ENCODE measurements at places on chromosomes 1 and 21.

GRCh38 chr1:173176246-173176645 is 30.9 kb downstream of the TNFSF4 start:
- DNase-seq: no peak

- no peak for DNase-seq
Measured at GRCh38 chr1:6774381-6774780, 10.9 kb upstream of the CAMTA1 start.

GRCh38 chr1:199995096-199995685 is 32.3 kb upstream of the NR5A2 start:
- DNase-seq: no peak

- no peak for DNase-seq
Measured at GRCh38 chr1:22490309-22490708, 38.7 kb downstream of the ZBTB40 start.

- no peak for DNase-seq
Measured at GRCh38 chr1:160748181-160748877, 9.3 kb downstream of the SLAMF7 start.

DNA sequence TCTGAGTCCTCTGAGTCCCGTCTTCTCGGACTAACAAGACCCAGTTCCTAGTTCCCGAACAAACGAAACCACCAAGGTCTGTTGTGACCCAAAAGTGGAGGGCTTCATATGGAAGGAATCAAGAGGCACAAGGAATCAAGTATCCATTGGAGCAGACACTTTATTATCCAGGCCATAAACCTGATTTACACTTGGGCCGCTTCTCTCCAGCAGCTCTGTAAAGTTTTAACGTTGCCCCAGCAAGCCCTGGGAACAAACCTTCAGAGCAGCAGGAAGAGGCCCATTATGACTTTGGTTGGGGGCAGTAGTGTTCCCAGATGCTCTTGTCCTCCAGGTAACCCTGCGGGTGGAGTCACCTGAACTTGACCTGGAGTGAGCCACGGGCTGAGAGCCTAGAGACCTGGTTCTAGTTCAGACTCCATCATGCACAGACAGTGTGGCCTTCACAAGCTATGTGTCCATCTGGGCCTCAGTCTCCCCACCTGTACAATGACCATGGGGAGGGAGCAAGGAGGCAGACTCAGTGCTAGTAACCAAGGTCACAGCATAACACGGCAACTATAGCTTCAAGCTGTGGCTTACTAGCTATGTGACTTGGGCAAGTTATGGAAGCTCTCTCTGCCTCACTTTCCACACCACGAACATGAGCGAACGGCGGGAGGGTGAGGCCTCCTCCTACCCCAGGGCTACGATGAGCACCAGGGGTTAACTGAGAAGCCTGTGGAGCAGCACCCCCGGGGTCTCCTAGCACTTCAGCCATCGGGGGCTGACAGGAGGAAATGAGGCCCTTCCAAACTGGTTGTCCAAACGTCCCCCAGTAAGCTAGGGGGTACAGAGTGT is 95.7 kb downstream of the GLIS1 start:
- DNase-seq: no peak

DNA sequence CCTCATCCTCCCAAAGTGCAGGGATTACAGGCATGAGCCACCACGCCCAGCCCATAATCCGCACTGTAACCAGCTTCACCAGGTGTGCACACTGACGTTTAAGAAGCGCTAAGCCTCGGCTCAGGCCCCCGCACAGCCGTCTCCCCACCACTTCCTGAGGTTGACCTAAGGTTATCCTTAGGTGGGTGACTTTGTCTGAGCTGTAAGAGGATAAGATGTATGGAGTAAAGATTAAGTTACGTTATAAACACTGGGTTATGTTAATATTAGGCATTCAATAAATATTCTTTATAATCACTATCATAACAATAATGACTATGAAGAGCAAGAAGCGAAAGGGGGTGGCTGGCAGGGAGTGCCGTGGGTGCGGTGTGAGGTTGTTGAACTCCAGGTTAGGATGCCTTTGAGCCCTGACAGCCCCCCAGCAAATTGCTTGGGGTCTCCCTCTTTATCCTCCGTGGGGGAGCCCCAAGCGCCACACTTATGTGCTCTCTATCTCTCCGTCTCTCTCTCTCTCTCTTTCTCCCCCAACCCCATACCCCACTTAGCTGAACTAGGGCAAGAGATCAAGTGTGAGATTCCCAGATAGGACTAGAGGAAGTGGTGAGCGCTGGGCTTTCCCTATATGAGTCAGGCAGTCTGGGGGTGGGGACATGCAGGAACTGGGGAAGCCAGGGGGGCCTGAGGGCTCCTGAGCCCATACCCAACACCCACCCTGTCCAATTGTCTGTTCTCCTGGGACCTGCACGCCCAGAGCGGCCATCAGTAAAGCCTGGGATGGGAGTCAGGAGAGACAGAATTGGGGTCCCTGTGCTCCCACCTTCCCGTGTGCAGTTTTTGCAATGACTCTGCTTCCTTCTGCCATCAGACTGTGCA is 7.6 kb downstream of the EFHD2 start:
- DNase-seq: no peak

DNA sequence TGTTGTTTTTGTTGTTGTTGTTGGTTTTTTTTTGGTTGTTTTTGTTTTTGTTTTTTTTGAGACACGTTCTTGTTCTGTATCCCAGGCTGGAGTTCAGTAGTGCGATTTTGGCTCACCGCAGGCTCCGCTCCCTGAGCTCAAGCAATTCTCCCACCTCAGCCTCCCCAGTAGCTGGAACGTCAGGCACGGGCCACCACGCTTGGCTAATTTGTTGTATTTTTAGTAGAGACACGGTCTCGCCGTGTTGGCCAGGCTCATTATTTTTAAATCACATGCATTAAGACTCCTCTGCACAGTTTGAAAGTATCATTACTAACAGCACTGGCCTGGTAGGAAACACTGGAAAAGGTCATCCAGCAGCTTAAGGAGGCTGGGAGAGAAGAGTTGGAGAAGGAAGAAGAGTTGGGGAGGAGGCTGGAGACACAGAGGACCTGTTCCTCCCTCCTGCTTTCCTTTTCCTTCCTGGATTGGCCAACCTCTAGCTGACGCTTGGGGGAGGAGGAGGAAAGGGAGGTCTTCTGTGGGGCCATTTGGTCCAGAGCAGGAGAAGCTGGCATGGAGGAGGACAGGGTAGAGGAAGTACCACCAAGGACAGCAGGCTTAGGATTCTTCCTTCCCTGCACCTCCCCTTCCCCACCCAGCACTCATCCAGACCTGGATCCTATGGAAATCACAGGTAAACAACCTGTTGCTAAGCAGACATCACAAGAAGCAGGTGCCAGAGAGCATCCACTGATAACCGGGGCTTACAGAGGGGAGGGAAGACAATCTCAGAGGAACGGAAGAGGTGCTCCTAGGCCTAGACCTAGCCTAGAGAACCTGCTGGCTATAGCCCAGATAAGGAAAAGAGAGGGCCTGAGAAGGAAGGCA is 71.9 kb upstream of the GOLT1A start:
- DNase-seq: no peak

GRCh38 chr1:56993475-56993874 is 27.7 kb upstream of the C8B start:
- DNase-seq: no peak

- DNase-seq: no peak
Measured at GRCh38 chr1:51294566-51295184, 35.7 kb downstream of the TTC39A start.

GRCh38 chr21:14438211-14438610 is 55.3 kb upstream of the HSPA13 start:
- no peak for DNase-seq

GRCh38 chr1:7771823-7772299 is 765 bp downstream of the VAMP3 start:
- no peak for DNase-seq

- no peak for DNase-seq
Measured at GRCh38 chr1:110566836-110567235, 39.3 kb downstream of the KCNA2 start.

DNA sequence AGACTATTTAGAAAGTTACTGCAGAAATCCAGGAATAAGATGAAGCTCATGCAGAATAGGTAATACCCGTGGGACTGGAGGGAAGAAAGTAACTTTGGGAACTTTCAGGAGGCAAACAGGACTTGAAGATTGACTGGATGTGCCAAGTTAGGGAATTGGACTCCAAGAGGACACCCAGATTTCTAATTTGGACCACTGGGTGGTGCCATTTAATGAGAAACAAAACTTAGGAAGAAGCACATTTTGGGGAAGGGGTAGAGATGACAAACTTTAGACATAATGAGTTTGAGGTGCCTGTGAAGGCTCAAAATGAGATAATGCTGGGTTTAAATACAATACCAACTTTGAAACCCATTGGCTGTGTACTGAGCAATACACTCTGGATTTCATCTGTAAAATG is 3.3 kb upstream of the B4GALT3 start:
- no peak for DNase-seq

DNA sequence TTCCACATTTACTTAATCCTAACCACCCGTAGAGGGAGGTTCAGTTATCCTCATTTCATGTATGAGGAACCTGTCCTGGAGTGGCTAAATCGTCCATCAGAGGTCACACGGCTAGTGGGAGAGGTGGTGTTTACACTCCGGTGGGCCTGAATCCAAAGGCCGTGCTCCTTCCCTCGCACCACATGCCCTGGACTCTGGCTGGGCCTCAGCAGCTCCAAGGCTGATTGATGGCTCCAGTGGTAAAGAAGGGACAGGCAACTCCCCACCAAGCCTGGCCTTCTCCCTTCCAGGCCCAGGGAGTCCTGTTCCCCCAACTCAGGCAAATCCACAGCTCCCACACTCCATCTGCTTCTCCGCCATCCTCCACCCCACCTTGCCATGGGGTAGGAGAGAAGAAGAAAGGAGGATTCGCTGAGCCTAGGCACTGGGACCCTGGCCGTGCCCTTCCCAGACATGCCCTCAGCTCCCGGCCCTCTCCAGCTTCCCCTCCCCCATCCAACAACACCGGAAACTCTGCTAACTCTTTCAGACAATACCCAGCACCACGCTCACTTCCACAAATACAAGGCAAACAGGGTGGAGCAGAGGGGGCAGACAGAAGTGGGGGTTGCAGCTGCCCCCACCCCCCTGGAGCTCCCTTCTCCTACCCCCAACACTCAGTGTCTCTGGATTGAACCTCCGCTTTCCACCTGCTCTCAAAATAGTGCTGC is 10.9 kb downstream of the ARHGEF2 start:
- DNase-seq: no peak

DNA sequence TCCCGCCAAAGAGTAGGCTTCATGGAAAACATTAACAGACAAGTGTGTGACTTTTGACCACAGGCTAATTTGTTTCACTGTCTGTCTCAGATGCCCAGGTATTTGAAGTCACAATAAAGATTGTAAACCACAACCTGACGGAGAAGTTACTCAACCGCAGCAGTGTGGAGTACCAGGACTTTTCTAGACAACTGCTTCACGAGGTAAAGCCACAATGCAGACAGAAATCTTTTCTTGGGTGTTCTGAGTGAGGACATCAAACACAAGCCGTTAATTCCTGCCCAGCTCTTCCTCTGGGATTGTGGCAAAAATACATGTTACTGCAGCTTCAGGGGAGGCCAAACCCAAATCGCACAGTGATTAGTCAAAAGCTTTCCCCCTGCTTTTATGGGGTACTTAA is 31.0 kb downstream of the UMODL1 start:
- no peak for DNase-seq

Measured in activated naive CD4-positive, alpha-beta T cell (primary cell).